NCI-H187 treated with DMSO at 0.1 percent for 48 hours (cell line): ENCODE measurements at places on chromosomes 1 and 21.

DNA sequence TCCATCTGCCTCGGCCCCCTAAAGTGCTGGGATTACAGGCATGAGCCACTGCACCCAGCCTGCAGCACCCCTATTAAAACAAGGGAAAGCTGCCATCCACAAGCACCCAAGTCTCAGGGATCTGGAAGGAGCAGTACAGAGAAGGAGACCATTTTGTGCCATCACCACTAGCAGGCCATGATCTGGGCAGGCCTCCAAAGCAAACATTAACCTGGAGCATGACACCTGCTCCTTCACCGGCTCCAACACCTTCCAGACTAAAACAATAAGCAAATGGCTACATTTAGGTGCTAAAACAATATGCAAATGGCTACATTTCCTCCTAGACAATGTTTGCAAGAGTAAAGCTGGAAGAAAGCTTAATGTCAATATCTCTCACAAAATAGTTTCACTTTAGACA lies 16.7 kb downstream of the MEAF6 start:
- DNase-seq, result no peak

DNA sequence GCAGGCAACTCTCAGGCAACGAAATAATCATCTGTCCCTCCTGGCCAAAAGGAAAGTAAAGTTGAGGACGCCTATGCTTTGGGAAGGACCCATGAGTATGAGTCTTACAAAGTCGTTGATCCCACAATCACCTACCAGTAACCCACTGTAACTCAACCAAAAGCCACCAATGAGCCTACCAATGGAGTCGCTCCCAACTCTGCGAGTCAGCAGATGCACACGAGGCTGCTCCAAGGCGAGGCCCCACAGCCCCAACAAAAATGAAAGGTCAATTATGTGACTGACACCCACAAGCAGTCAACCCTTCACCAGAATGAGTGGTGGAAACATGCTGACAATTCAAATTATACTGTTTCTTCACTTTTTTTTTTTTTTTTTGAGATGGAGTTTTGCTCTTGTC lies 12.0 kb downstream of the SETD4 start:
- no peak for DNase-seq

GRCh38 chr1:95257758-95258157 lies 23.7 kb downstream of the RWDD3 start:
- no peak for DNase-seq

DNA sequence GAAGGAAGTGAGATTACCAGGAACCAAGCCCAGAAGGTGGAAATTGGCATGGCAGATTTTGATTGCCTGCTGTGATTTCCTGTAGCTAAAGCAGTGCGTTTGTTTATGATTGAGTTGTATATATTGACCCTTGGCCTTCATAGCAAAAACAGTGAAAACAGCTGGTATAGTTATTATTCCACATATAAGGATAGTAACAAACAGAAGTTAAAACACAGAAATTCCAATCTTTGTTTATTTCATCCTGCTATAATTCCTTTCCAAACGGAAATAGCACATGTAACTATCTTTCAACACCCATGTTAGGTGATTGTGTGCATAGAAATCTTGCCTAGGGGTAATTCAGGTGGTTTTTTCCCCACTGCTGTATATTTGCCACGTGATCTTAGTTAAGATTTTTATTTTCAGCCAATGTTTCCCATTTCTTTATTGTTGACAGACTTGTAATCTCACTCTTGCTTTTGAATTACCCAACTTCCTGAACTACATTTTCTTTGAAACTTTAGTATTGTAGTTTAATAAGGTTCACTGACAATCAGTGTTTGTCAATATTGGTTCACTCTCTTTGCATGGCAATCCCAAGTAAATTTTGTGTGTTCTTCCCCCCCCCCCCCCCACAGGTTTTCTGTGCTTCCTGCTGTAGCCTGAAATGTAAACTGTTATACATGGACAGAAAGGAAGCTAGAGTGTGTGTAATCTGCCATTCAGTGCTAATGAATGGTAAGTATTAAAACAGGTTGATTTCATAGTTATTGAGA lies 102.7 kb downstream of the CC2D1B start:
- DNase-seq, result no peak
